AG08395 (cell line): ENCODE measurements at places on chromosomes 5 and 9.

DNA sequence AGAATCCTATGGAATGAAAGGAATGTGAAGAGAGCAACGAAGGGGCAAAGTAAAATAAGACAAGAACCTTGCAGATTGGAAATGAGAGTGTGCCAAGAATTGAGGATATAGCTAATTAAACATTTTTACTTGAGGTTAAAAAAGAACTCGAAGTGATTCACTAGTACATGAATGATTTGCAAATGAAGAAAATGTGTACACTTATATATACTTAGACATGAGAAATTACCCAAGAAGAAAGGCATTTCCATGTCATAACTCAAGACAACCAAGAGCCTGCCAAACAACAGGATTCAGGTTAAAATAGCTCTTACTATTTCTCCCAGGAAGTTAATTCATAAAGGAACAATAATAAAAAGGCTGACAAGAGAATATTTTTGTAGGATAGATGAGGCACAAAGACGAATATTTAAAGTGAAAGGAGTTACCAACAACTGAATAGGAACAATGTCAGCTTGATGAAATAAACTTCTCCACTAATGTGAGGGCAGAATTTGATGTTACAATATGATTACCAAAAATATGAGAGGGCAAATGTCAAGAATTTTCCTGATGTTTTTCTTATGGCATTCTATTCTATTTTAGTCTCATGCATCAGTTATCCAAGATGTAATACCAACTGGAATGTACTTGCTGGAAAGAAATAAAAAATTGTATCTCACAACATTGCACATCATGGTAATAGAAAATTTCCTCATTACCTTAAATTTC is 18.9 kb upstream of the NPR3 start:
- peak; percentile 53 for DNase-seq

DNA sequence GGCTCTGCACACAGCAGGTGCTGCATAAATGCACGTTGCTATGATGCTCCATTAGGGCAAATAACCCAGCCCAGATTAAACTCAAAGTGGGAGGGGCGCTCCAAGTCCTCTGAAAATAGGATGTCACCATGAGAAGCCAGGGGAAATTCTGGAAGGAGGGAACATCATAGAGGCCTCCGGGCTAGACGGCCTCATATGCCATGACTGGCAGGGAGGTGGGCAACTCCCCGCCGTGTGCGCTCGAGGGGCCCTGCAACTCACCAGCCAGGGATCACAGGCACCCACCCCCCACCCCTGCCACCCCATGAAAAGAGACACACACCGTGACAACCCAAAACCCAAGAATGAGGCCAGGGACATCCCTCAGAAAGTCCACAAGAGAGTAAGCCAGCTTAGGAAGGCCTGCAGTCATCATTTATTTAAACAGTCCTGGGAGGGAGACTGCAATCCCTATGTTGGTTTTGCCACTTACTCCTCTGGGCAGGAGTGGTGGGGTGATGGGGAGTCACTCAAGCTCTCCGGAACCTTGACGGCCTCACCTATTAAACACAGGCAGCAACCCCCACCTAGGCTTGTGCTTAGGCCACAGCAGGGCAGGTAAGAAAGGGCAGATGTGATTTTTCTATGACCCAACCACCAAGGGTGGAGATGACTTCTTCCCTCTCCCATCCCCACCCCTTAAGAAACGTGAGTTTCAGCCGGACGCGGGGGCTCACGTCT is 4.0 kb downstream of the VAV2 start:
- no peak for DNase-seq

GRCh38 chr5:88829054-88829453 is 53.9 kb downstream of the MEF2C start:
- peak; percentile 24 for DNase-seq

DNA sequence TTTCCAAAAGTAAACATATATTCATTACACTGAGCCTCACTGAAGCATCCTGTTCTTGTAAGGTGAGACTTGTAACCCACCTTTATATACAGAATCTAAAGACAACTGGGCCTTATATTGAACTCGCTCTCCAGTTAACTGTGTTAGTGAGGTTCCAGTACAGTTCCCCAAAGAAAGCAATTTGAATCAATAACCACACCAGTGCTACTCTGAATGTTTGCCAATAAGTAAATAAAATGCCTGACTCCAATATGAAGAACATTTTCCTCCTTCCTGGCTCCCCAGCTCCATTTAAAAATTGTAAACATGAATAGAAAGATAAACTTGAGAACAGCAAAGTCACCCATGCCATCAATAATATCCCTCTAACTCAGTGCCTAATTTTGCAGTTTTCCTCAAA is 50.1 kb downstream of the FBXW11 start:
- no peak for DNase-seq

DNA sequence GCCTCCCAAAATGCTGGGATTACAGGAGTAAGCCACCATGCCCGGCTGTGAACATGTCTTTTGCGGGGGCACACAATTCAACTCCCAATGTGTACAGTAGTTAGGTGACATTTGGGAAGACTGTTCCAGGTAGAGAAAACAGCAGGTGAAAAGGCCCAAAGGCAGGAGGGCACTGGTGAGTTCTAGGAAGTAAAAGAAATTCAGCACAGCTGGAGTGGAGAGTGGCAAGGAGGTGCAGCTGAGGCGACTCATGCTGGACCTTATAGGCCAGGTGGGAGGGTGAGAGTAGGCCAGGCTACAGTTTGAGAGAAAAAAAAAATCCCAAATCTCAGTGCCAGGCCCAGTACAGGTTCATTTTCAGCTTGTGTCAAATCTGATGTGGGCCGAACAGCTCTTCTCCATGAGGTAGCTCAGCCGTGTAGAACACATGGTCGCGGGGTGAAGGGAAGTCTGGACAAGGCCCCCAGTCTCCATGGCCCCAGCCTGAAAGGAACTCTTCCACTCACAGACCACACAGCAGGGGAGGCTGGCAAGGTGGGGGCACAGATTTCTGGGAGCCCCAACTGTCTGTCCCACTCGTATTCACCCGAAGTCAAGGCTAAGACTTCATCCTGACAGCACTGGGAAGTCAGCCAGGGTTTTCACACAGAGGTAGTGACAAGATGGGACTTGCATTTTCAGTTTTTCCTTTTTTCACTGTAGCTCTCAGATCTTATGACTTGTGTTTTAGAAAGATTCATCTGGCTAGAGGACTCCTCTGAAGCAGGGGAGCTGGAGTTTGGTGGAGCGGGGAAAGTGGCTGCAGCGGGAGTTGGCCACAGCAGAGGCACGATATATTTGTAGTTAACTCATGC is 4.5 kb upstream of the HNRNPAB start:
- DNase-seq, result no peak
